Ecto neural progenitor cell (in vitro differentiated cells): ENCODE measurements at places on chromosomes 2 and 18.

- no peak for DNase-seq
These were observed 55.1 kb upstream of the LYPD1 start for GRCh38 chr2:132725148-132725547.

DNA sequence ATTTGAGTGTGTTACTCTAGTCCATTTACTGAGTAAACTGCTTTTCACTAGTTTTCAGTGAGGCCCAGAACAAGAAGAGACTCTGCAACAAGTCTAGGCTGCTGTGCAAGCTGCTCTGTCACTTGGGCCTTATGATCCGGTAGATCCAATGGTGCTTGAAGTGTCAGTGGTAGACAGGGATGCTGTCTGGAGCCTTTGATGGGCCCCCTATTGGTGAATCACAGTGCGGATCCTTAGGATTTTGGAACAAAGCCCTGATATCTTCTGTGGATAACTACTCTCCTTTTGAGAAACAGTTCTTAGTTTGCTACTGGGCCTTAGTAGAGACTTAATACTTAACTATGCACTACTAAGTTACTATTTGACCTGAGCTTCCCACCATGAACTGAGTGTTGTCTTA, 150.2 kb downstream of the TMEFF2 start:
- DNase-seq = no peak

- DNase-seq = no peak
These were observed 40.0 kb downstream of the STEAP3 start for GRCh38 chr2:119263656-119264055.

- no peak for DNase-seq
These were observed 45.9 kb downstream of the PXDN start for GRCh38 chr2:1698188-1698945.

- DNase-seq = no peak
These were observed 101.0 kb upstream of the SIX3 start for GRCh38 chr2:44840503-44840850.

DNA sequence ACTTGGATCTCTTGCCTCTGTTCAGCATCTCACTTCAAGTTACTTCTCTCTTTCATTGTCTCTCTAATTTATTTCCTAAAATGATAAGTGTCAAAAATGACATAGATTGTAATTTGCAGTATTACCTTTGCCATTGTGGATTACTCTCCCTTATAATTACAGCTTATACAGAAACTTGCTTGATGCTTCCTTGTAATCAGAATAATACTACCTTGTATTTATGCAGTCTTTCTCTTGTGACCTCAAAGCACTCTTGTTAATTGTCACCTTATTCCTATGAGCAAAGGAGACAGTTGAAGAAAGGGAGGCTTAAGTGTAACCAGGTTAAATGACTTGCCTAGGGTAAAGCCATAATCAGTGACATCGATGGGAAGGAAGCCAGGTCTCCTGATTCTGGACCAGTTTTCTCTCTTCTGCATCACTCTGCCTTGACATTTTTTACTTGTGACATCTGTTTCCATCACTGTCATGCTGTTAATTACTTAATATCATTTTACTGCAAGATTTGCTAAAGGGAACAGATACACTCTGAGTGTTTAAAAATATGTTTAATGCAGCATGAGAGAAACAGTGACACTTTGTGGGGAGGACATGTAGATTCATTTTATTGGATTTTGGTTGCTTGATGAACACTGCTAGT, 388.6 kb downstream of the PARD3B start:
- no peak for DNase-seq

- DNase-seq = no peak
These were observed 591.3 kb upstream of the SYT4 start for GRCh38 chr18:43868497-43868995.

- no peak for DNase-seq
These were observed 138.2 kb upstream of the NRP2 start for GRCh38 chr2:205543937-205544702.

DNA sequence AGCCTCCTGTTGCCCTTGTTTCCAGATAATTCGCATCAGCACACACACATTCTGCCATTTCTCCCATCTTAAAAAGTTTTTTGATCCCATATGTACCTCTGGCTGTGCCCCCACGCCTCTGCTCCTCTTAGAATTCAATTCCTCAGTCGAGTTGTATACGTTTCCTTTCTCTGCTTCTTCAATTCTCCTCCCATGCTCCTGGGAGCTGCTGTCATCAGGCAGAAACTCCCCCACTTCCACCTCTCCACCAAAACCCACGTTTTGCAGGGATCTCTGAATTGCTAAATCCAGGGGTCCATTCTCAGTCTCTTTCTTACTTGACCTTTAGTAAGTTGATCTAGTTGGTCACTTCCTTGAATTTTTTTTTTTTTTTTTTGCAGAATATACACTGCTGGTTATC, 98.8 kb downstream of the VWA3B start:
- no peak for DNase-seq

- DNase-seq = no peak
These were observed 53.8 kb downstream of the EFEMP1 start for GRCh38 chr2:55869637-55870325.

DNA sequence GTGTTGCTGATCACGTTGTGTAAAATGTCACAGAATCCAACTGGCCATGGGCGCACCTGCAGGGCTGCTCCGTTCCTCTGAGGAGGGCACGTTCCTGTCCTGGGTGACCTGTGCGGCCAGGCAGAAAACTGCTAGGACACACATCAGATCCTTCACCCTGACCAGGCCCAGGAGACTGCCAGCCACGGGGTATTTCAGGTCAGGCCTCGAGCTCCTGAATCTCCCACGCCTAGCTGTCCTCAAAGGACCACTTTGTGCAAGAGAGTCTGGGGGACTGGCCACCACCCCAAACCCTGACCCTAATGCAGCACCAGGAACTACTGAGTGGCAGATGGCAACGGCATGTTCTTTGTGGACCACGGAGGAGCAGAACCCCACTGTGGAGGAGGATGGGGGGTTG, 11.1 kb downstream of the PRLH start:
- DNase-seq = no peak

GRCh38 chr2:156511803-156512202, 75.6 kb downstream of the GPD2 start:
- no peak for DNase-seq

DNA sequence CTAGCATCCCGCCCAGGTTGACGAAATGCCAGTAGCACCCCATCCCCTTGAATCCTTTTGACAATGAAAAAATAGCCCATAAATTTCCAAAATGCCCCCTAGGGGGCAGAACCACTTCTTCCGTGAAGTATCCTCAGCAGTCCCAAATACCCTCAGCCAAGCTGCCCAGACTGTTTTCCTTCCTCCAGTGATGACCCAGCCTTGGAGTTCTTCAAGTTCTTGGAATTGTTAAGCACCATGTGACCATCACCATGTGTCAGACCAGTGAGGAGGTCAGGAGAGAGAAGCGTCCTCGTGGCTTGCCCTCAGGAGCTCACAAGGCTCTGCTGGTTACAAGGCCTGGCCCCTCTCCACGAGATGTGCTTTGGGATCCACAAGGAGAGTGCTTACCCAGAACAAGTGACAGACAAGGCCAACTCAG, 1.4 kb upstream of the SLC23A3 start:
- DNase-seq = no peak

GRCh38 chr18:46282646-46283045, 178.5 kb downstream of the HAUS1 start:
- no peak for DNase-seq
